ENCODE measurements at places on chromosomes 6 and 20. TPM values are rescaled to one million over a fixed set of nuclear protein-coding genes. Genes with fewer than 3 reads are reported as not detected.

Gene TMEM151B
- total RNA-seq, result 51.3 TPM

Gene FOXC1
- total RNA-seq, result 3.3 TPM

Gene MCCD1
- total RNA-seq, result not detected

Gene SYNGAP1
- 75.1 TPM for total RNA-seq

Gene ZKSCAN3
- 16.0 TPM for total RNA-seq

- no peak overlapping the region for H3K27ac ChIP-seq
- H3K4me1 ChIP-seq, result peaks cover 2% of the 10 kb centered on the region
- H3K36me3 ChIP-seq, result no peaks in the 10 kb centered on the region
- peaks cover 8% of the 10 kb centered on the region for H3K27me3 ChIP-seq
Observed at GRCh38 chr6:168386973-168387372, 54.0 kb upstream of the SMOC2 start.

GRCh38 chr6:27178860-27179259, 68.6 kb upstream of the PRSS16 start:
- peak overlapping the region; percentile 96 for H3K4me3 ChIP-seq
- no peak overlapping the region for H3K27ac ChIP-seq
- H3K4me1 ChIP-seq, result no peaks in the 10 kb centered on the region
- peaks cover 19% of the 10 kb centered on the region for H3K27me3 ChIP-seq

DNA sequence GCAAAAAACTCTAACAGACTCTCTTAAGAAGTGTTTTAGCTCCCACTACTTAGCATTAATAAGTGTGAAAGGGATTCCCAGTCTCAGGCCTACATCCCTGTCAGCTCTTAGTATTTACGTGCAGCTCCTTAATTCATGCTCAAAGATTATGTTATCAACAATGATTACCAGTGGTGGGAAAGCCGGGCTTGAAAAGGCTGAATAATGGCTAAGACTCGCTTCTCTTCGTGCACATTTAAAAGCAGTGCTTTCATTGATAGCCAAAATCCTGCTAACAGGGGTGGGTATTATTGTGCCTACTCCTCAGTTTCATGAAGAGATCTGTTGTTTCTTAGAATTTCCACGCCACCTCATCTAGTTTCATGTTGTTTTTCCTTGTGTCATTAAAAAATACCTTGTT, 518.8 kb downstream of the GRIK2 start:
- no peaks in the 10 kb centered on the region for H3K27me3 ChIP-seq
- H3K27ac ChIP-seq, result no peak overlapping the region
- DNase-seq, result no peak
- H3K36me3 ChIP-seq, result no peaks in the 10 kb centered on the region

DNA sequence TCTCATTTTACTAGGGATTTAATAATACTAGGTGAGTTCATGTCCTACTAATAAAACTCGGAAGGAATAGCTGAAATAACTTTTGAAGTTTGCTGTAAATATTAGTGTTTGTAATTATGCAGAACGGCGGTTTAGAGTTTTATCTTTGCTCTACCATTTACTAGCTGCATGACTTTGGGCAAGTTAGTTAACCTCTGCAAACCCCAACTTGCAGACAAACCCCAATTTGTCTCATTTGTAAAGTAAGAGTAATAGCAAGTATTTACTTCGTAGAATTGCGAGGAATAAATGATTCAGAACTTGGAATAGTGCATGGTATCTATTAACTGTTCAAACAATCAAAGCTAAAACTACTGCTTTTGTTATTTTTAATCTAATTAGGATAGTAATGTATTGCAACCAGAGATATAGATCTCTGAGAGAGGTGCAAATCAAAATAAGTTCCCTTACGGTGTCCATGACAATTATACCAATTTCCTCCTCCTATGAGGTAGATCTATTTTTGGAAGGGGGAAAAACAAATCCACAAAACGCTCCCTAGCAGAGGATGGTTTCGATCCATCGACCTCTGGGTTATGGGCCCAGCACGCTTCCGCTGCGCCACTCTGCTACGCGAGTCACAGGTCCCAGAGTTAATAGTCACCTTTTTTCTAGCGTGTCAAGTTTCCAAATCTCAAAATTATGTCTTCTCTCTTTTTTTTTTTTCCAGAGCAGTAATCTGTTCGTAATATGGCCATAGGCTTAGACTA, 35.1 kb upstream of the BTN3A2 start:
- peaks cover 6% of the 10 kb centered on the region for H3K4me1 ChIP-seq
- peak overlapping the region; percentile 88 for H3K4me3 ChIP-seq
- peak; percentile 54 for DNase-seq
- H3K27me3 ChIP-seq, result peaks cover 28% of the 10 kb centered on the region
- no peaks in the 10 kb centered on the region for H3K36me3 ChIP-seq

DNA sequence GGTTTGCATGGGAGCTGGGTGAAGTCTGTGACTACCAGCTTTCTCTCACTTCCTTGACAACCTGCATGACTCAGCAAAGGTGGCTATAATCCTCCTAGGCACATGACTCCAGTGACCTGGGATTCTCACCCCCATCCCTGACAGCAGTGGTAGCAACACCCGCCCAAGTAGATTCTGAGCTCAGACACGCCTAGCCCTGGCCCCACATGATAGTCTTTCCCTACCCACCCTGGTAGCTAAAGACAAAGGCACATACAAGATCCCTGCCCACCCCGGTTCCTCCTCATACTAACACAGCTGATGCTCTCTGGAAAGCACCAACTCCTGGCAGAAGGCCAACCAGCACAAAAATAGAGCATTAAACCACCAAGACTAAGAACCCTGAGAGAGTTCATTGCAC, 25.9 kb upstream of the CRISP1 start:
- no peak overlapping the region for H3K27ac ChIP-seq
- no peak for DNase-seq
- H3K4me3 ChIP-seq, result no peak overlapping the region
- H3K36me3 ChIP-seq, result peaks cover 7% of the 10 kb centered on the region
- peaks cover 2% of the 10 kb centered on the region for H3K27me3 ChIP-seq

- no peak overlapping the region for H3K27ac ChIP-seq
- H3K4me3 ChIP-seq, result no peak overlapping the region
- H3K27me3 ChIP-seq, result peaks cover 2% of the 10 kb centered on the region
- H3K36me3 ChIP-seq, result no peaks in the 10 kb centered on the region
Observed at GRCh38 chr6:142913511-142914047, 31.4 kb downstream of the HIVEP2 start.

GRCh38 chr6:26250698-26251044, 114.3 kb upstream of the BTN3A2 start:
- DNase-seq, result no peak
- H3K27ac ChIP-seq, result peak overlapping the region; percentile 91
- H3K27me3 ChIP-seq, result peaks cover 8% of the 10 kb centered on the region
- H3K4me3 ChIP-seq, result peak overlapping the region; percentile 99

- H3K36me3 ChIP-seq, result peaks cover 4% of the 10 kb centered on the region
- peaks cover 11% of the 10 kb centered on the region for H3K27me3 ChIP-seq
- DNase-seq, result no peak
Observed at GRCh38 chr20:25489221-25489871, 81.9 kb downstream of the GINS1 start.

DNA sequence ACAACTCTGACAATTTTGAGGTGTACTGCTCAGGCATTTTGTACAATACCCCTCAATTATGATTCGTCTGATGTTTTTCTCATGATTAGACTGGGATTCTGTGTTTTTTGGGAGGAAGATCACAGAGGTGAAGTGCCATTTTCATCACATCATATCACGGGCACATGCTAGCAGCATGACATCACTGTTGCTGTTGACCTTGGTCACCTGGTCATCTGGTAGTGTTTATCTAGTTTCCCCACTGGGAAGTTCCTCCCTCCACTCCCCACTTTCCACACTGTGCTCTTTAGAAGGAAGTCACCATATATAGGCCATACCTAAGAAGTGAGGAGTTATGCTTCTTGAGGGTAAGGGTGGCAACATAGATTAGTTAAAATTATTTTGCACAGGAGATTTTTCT, 20.8 kb downstream of the GCM2 start:
- H3K4me3 ChIP-seq, result no peak overlapping the region
- H3K4me1 ChIP-seq, result no peaks in the 10 kb centered on the region
- DNase-seq, result no peak

DNA sequence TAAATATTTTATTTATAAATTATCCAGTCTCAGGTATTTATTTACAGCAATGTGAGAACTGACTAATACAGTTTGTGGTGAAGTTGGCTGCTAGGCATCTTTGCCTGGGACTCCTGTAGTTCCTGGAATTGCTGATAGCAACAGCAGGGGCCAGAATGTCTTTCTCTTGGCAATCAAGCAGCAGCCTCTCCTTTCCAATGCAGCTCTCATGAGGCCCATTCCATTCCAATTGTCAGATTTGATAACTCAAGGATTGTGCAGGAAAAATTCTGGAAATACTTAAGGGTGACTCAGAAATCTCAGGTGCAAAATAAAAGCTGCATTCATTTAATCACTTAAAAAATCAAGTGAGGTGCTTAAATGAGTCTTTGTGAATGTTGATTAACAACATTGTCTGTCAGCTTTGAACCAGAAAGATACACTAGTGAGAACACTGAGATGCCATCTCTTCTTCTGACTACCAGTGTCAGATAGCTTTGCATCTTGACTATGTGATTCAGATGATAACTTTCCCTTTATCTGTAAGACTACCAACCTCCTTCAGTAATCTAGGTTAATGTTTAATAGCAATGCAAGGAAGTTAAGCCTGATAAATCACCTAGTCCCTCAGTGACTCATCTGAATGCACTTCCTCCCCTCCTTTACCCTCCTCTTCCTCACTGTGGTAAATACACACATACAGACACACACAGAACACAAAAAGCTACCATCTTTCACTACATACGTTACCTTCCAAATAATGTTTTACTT, 32.1 kb upstream of the COL21A1 start:
- no peaks in the 10 kb centered on the region for H3K27me3 ChIP-seq
- no peak overlapping the region for H3K4me3 ChIP-seq
- DNase-seq, result no peak

GRCh38 chr6:91538622-91539021, 951.8 kb upstream of the MAP3K7 start:
- H3K27ac ChIP-seq, result no peak overlapping the region
- H3K4me1 ChIP-seq, result peaks cover 16% of the 10 kb centered on the region
- H3K36me3 ChIP-seq, result peaks cover 4% of the 10 kb centered on the region
- DNase-seq, result no peak
- no peak overlapping the region for H3K4me3 ChIP-seq

GRCh38 chr6:20746024-20746423, 211.8 kb downstream of the CDKAL1 start:
- peaks cover 2% of the 10 kb centered on the region for H3K27me3 ChIP-seq
- H3K4me1 ChIP-seq, result peaks cover 1% of the 10 kb centered on the region
- H3K27ac ChIP-seq, result no peak overlapping the region
- peaks cover 6% of the 10 kb centered on the region for H3K36me3 ChIP-seq
- DNase-seq, result no peak

Data from glutamatergic neuron (in vitro differentiated cells).